ENCODE measurements at places on chromosomes 12 and 14.

DNA sequence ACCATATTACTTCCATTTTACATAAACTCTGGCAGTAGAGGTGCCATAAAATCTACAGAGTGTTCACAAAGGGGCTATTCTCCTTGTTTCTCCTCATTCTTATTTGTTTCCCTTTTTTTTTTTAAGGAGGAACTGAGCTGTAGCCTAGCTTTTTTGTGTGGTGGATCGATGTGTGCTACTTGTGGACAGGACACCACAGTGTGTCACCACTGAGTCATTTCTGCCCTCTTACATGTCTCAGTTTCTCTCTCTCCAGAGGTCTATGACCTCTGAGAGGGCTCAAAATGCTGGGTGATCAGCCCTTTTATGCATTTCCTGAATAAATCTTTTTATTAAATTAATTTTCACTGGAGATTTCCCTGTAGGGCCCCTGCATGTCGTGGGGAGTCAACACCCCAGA lies 370.2 kb downstream of the ADGRD1 start:
- DNase-seq = no peak

DNA sequence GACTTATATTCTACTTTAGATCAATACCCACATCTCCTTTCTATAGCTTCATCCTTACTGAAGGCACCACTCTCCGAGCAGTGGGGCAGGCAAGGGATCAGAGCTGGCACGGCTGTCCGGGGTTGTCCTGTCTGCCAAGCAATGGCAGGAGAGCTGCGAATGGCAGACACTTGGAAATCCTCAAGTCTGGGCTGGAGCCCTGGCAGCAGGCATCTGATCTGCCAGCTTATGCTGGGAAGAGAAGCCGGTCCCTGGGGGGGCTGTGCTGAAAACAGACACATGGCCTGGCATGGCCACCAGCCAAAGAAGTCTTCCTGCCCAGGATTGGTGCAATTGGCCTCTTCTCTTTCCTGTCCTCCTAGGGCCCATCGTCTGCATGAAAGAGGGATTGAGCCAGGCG lies 280.2 kb upstream of the PWP1 start:
- DNase-seq = no peak

DNA sequence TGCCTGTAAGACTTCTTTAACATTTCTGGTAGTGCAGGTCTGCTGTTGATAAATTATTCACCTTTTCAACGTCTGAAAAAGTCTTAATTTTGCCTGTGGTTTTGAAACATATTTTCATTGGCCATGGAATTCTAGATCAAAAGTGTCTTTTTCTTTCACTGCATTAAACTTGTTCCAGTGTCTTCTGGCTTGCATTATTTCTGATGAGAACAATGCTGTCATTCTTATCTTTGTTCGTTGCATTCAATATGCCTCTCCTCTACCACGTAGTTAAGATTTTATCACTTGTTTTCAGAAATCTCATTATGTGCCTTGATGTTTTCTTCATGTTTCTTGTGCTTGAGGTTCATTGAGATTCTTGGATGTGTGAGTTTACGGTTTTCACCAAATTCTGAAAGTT lies 13.4 kb upstream of the KIF26A start:
- no peak for DNase-seq

GRCh38 chr12:118063576-118064391 lies 2.8 kb upstream of the WSB2 start:
- no peak for DNase-seq

GRCh38 chr12:27824126-27824842 lies 44.2 kb upstream of the MANSC4 start:
- DNase-seq = no peak

- DNase-seq = peak; percentile 22
Measured at GRCh38 chr14:92603309-92604242, 90.0 kb downstream of the RIN3 start.

DNA sequence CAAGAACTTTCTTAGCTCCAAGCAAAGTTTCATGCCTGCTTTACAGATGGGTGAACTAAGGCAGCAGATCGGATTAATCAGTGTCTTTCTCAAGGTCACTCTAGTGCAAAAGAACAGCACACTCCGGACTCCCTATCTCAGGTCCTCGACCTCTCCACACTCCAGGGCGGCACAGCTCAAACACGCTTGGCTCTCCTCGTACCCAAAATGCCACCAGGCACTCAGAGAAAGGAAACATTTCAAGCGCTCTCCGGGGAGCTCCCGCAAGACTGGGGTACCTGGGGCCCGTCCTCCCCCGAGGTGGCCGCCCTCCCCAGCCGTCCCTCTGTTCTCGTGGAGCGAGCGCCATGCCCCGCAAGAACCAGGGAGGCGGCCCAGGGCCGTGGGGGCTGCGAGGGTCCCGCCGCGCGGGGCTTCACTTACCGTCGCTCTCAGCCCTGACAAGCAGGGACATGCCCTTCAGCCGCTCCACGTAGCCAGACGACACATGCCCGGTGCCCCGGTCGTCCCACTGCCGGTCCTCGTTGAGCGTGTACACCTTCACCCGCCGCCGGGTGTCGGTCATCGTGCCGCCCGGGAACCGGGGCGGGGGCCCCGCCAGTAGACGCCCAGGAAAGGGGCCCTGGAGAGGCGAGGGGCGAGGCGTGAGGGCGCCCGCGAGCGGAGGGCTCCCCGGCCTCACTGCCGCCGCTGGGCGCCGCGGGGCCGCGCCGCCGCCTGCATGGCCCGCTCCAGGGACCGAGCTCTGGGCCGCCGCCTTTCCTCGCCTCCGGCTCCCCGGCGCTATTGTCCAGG lies 830 bp downstream of the PPP4R3A start:
- DNase-seq = peak; percentile 28

- DNase-seq = no peak
Measured at GRCh38 chr12:27343255-27344000, 10.8 kb downstream of the BMAL2 start.

- peak; percentile 53 for DNase-seq
Measured at GRCh38 chr12:96194971-96195844, 1.0 kb downstream of the ELK3 start.

GRCh38 chr12:89166121-89166520 lies 186.2 kb downstream of the DUSP6 start:
- no peak for DNase-seq

DNA sequence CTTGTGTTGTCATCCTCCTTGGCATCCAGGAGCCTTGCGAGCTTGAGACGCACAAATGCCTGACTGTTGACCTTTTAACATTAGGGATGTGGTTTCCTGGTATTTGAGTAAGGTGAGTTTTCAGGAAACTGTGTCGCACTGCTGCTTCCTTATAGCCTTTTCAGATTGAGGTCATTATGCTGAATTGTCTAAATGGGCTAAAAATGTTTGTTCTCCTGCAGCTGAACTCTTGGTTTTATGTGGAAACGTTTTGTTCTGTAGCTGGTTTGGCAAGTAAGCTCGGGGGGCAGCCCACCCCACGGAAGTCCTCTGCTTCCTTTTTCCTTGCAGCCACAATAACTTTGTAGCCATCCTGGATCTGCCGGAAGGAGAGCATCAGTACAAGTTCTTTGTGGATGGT lies 5.7 kb downstream of the PRKAB1 start:
- DNase-seq = no peak

- DNase-seq = no peak
Measured at GRCh38 chr12:109538191-109538863, 35.0 kb downstream of the MMAB start.

DNA sequence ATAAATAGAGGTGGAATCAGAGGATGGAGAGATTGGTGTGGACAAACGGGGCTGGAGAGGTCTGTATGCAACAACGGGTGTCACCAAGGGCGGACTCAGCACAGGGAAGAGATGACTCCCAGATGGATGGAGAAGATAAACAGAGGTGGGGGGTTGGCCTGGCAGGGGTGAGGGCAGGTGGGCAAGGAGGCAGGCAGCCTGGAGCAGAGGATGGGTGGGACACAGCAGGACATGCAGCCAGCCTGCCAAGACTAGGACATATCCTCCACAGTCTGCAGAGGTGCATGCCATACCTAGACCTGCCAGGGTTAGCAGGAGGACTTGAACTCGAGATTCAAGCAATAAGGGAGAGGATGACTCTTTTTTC lies 56.2 kb downstream of the TTC7B start:
- no peak for DNase-seq

DNA sequence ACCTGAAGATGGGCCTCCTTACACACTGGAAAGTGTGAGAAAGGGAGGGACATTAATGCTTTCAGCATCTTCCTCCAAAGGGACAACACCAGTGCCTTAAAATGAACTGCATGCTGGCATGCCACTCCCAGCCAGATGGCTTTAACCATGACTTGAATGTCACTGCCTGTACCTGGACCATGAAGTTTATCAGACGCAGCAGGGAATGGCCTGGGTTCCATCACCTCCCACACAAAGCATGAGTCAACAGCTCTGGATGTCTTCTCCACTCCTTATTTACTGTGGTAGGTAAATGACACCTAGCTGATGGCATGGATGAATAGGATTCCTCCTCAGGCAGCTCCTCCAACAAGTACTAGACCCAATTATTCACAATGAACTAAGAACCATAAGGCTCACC lies 645.6 kb downstream of the SOX5 start:
- DNase-seq = no peak

- DNase-seq = no peak
Measured at GRCh38 chr12:24993793-24994192, 44.9 kb upstream of the BCAT1 start.

GRCh38 chr12:67940780-67941243 lies 48.4 kb upstream of the IFNG-AS1 start:
- no peak for DNase-seq

GRCh38 chr12:42617622-42618021 lies 28.1 kb upstream of the PRICKLE1 start:
- no peak for DNase-seq

DNA sequence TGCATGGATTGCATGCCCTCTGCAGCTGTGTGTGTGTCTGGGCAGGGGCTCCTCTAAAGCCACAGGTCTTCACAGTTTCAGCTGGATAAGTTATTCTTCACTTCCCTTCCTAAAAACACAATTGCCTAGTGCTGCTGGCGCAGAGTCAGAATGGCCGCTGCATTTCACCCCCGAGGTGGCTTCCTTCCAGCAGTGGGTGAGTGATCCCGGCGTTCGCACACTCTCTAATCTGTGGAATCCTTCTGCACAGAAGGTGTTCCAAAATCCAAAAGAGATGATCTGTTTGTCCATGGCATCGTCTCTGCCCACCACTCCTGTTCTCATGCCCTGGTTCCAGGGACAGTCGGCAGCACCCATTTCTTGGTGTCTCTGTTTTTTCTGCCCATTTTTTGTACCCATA lies 340.7 kb downstream of the DPF3 start:
- DNase-seq = no peak

DNA sequence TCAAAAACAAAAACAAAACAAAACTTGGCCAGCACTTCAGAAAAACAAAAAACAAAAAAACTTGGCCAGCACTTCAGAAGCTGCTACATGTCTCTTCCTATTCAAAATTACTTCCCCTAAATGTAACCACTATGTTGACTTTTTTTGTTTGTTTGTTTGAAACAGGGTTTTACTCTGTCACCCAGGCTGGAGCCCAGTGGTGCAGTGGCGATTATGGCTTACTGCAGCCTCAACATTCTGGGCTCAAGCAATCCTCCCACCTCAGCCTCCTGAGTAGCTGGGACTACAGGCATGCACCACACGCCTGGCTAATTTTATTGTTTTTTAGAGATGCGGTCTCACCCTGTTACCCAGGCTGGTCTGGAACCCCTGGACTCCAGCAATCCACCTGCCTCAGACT lies 38.0 kb upstream of the PPP4R3A start:
- DNase-seq = no peak

DNA sequence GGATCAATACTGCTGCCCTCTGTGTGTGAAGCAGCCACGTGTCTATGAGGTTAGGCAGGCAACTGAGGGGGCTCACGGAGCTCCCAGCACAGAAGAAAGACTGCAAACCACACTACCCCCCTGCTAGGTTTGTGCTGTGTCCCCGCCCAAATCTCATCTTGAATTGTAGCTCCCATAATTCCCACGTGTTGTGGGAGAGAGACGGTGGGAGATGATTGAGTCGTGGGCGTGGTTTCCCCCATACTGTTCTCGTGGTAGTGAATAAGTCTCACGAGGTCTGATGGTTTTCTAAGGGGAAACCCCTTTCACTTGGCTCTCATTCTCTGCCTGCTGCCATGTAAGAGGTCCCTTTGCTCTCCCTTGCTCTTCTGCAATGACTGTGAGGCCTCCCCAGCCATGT lies 68.6 kb downstream of the ACTN1 start:
- DNase-seq = no peak

DNA sequence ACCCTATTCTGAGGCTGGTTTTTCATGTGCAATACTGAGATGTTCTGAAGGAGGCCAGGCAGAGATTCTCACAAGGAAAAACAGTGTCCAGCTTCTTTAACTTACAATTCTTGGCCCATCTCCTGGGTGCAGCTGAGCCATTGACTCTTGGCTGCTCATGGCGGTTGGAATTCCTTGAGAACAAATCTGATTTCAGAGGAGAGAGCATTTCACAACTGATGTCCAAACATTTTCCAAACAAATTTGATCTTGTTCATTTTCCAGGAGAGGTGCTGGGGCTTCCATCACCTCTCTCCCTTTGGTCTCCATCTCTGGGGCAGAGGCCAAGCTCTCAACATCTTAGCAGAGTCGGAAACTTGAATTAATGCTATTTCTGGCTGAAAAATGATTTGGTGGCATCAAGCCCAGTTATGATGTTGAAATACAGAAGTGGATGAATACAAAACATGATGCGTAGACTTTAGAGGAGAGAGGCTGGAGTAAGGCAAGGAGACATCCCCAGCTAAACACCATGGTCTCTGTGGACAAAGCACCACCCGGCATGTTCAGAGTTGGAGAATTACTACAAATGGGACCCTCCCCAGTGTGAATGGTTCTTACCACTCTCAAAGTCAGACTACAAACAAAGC lies 593.0 kb downstream of the VRK1 start:
- no peak for DNase-seq

GRCh38 chr12:12563290-12563928 lies 746 bp upstream of the DUSP16 start:
- DNase-seq = no peak

GRCh38 chr12:53599579-53599978 lies 26.6 kb downstream of the ATF7 start:
- DNase-seq = no peak

- DNase-seq = no peak
Measured at GRCh38 chr12:52537101-52537500, 15.8 kb downstream of the KRT71 start.

GRCh38 chr14:47277703-47278102 lies 397.7 kb downstream of the MDGA2 start:
- DNase-seq = no peak

GRCh38 chr12:6180268-6181051 lies 19.7 kb upstream of the CD9 start:
- no peak for DNase-seq

DNA sequence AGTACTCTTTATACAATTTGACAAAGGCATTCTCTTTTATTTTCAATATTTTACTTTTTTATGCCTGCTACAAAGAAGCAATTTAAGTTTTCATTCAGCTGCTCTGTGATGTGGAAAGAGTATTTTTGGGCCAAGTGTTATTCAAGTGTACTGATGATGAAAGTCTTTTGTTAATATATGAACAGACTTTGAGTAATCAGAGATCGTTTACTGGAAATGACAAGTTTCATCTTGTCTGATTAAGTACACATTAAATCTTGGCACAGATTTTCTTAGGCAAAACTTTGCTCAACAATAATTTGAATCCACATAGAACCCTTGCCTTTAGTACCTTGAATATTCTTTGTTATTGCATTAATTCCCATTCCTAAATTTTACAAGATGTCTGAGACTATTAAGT lies 13.3 kb upstream of the PZP start:
- DNase-seq = no peak

- DNase-seq = no peak
Measured at GRCh38 chr14:67547224-67547780, 14.2 kb downstream of the PLEKHH1 start.
